WERI-Rb-1 (cell line): ENCODE measurements at places on chromosomes 2 and 18.

DNA sequence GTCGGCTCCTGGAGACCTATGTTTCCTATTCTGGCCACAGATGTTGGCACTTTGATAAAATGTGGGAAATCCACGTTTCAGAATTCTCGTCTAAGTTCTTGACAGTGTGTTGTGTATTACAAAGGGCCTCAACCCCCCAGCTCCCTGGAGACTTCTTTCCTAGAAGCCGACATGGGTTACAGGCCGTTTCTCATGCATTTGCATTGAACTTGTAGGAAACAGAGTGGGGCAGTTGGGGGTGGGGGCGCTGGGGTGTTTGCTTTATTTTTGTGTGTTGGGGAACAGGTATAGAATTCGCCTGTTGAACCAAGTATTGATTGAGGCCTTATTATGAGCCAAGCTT is 104.0 kb downstream of the CABLES1 start:
- DNase-seq = no peak

DNA sequence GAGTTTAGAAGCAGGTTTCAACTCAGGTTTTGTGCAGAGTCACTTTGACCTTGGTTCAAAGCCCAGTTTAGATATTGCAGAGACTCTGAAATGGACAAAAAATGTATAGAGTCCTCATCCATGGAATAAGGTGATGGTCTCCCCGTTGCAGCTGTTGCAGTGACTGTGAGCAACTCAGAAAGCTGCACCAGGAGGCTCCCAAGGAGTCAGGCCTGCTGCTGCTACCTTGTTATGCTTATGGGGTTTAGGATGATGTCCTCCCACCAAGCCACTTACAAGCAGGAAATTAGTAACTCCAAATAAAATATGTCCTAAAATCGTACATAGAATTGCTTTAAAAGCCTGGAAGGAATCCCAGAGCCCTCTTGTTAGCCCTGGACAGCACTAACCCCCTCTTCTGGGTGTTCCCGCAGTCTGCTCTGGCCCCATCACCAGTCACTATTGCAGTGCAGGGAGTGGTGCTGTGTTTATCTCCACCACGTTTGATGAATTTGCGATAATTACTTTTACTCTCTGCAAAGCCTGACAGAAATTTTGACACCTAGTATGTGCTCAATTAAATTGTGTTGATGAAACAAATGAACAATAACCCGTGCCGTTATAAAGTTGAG is 189.0 kb downstream of the CNTNAP5 start:
- DNase-seq = no peak

DNA sequence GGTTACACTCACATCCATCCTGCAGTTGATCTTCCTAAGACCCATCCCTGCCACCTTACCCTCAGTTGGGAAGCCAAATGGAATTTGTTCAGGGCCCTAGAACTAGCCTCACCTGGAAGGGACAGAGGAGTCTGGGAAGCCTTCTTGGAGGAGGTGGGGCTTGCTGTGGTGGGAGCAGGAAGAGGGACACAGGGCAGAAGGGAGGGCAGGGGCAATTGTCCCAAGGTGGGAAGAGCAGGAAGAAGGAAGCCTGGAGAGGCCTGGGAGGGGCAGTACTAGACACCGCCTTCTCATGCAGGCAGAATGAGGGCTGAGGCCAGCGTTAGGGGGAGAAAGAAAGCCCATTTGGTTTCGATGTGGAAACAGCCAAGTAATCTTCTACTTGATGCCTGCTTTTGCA is 34.1 kb upstream of the ASPRV1 start:
- no peak for DNase-seq

DNA sequence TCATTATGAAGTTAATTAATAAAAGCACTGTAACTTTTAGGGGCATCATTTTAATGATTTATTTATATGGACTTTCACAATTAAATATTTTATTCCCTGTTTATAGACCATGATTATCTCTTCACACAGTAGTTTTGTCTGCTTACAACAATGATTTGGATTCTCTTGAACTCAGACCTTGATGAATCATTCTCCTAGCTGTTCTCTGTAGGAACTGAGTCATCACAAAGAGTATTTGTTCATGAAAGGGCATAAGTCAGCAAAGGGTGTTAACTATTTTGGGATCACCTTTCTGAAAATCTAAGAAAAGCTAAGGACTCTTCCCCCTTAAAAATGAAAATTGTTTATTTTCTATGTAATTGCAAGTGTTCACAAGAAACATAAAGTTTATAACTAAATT is 461.1 kb upstream of the UBE2E3 start:
- DNase-seq = no peak

- DNase-seq = no peak
These were observed 344.8 kb downstream of the RPRM start for GRCh38 chr2:153133716-153134115.

GRCh38 chr2:64119369-64119768 is 24.9 kb downstream of the PELI1 start:
- no peak for DNase-seq
